ENCODE measurements at places on chromosomes 6 and 20.

- DNase-seq: no peak
These were observed 37.0 kb upstream of the GCLC start for GRCh38 chr6:53581856-53582255.

DNA sequence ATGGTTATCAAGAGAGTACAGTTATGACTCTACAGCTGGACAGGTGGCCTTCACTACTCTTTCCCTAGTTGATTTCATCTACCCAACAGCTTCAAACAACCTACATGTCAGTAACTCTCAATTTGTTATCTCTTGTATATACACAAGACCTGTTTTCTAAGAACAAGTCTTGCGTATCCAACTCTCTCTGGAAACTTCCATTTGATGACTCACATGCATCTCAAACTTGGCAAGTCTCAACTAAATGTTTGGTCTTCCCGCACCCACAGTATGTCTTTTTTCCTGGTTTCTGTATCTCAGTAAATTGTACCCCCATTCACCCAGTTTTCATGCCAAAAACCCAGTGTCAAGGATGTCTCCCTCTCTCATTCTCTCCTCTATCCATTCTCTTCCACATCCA, 97.7 kb downstream of the BTBD9 start:
- DNase-seq: no peak

- DNase-seq: no peak
These were observed 95.1 kb upstream of the EXOC2 start for GRCh38 chr6:788058-788457.

DNA sequence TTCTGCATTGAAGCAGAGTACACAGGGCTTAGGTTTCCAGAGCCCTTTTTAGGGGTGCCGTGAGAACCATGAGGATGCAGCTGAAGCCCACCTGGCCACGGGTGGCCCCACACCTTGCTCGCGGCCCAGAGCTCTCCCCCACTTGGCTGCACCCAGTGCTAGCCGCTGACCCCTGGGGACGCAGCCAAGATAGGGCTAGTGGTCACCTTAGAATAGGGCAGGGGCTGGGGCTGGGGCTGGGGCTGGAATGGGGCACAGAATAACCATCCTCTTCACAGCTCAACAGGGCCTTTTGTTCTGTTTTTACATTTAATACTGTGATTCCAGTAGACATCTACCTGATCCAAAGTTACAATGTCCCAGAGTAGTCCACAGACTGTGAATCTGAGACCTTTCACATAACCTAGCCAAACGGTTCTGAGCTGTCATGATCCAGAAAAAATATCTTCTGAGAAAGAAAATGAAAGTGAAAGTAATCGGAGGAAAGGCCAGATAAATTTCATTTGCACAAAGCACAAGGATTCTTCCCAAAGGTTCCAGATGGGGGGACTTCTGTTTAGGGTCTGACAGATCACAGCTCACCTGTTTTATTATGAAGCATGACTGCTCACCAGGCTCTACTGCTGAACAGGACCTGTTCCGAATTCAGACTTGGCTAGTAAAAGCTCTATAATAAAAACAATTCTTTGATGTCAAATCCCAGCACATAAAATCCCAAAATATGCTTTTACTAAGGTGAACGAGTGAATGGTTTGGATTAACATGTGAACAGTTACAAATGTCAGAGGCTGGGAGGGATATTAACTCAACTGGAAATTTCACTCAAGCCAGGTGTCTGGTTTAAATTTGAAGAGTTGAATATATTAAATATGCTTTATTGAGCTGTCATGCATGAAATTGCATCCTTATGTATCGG, 401.9 kb downstream of the THBS2 start:
- no peak for DNase-seq

DNA sequence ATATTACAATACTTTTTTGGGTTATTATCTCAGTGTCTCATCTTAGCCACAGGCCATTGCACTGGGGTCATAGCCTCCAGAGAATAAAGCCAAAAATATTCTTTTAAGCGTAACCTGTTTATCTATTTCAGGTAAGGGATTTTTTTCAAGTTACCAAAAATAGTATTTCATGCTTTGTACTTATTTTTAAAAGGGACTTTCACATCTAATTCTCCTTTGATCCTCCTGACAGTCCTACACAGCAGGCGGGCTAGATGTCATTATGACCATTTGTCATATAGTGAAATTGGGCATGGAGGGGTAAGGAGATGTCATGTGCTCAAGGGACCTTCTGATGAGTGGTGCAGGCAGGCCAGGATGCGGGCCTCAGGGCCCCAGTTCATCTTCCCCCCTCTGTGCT, 68.9 kb downstream of the TBC1D7 start:
- no peak for DNase-seq

GRCh38 chr20:11569163-11569562, 348.5 kb upstream of the BTBD3 start:
- no peak for DNase-seq

- no peak for DNase-seq
These were observed 12.0 kb downstream of the GATA5 start for GRCh38 chr20:62463651-62464424.

DNA sequence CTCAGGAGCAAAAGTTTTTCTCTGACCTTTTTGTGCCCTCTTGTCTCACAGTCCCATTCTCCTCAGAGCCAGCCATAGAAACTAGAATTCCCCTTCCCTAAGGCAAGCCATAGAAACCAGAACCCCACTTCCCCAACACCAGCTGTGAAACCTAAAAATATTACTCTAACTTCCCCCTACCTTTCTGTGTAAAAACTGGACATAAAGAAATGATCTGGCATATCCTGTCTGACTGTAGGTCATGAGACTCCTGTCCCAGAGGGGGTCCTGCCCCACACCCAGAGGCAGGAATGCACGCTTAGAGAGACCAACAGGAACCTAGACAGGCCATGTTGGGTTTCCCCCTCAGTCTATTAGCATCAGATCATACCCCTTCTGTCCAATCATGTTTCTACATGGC, 140.6 kb upstream of the SLC22A16 start:
- DNase-seq: no peak

GRCh38 chr6:53044071-53044470, 21.1 kb upstream of the FBXO9 start:
- no peak for DNase-seq

- DNase-seq: no peak
These were observed 133.6 kb upstream of the TRAF3IP2 start for GRCh38 chr6:111739257-111739696.

GRCh38 chr20:48776306-48776705, 51.5 kb downstream of the PREX1 start:
- no peak for DNase-seq
